ENCODE measurements at places on chromosomes 2 and 18. TPM values are rescaled to one million over a fixed set of nuclear protein-coding genes. Genes with fewer than 3 reads are reported as not detected.

Gene DSG1
- not detected for total RNA-seq

Gene ARHGAP15
- total RNA-seq, result 101 TPM

Gene CFAP65
- total RNA-seq, result not detected

Gene CCDC141
- 8.8 TPM for total RNA-seq

Gene KCNG3
- total RNA-seq, result not detected

Gene SERPINB13
- not detected for total RNA-seq

Gene CPO
- total RNA-seq, result not detected

GRCh38 chr18:59959606-59960005, 59.8 kb downstream of the PMAIP1 start:
- peaks cover 35% of the 10 kb centered on the region for H3K4me1 ChIP-seq
- H3K27ac ChIP-seq, result no peak overlapping the region
- peaks cover 11% of the 10 kb centered on the region for H3K27me3 ChIP-seq
- H3K36me3 ChIP-seq, result peaks cover 2% of the 10 kb centered on the region
- no peak for DNase-seq

DNA sequence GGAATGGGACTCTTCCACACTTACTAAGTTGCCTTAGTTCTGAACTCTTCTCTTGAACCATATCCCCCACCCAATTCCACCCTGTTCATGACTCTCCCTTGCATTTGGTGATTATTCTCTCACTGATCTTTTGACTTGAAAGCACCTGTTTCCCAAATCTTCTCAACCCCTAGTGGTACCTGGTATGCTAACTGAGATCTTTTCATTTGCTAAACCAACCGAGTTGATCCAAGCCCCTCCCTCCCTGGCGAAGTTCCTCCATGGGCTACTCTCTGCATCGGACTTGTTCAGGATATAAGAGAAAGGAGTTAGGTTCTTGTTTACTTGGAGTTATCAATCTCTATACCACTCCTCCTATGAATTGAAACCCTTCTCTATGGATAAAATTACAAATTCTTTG, 593.5 kb downstream of the BCL11A start:
- no peaks in the 10 kb centered on the region for H3K27me3 ChIP-seq
- no peaks in the 10 kb centered on the region for H3K4me1 ChIP-seq
- no peaks in the 10 kb centered on the region for H3K36me3 ChIP-seq
- H3K27ac ChIP-seq, result no peak overlapping the region
- H3K4me3 ChIP-seq, result no peak overlapping the region

- no peak overlapping the region for H3K27ac ChIP-seq
- DNase-seq, result no peak
- H3K4me1 ChIP-seq, result no peaks in the 10 kb centered on the region
- H3K4me3 ChIP-seq, result no peak overlapping the region
- H3K36me3 ChIP-seq, result no peaks in the 10 kb centered on the region
These were observed 10.7 kb upstream of the MRO start for GRCh38 chr18:50830544-50830943.

DNA sequence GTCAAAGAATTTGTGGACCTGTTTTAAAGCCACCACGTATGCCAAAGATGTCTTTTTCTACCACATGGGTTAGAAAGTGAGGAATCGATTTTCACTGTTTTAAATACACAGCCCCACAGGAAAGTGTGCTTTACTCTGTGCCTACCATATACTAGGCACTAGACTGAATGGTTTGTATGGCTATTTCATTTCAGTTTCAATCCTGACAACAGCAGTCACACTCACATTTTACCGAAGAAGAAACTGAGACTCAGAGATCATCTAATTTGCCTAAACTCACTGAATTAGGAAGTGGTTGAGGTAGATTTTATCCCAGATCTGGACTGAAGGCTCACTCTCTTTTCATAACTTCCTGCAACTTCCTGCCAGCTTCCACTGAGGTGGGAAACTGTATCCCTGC, 176.4 kb downstream of the ALK start:
- no peaks in the 10 kb centered on the region for H3K36me3 ChIP-seq
- H3K4me1 ChIP-seq, result no peaks in the 10 kb centered on the region
- H3K4me3 ChIP-seq, result no peak overlapping the region

GRCh38 chr18:79625195-79625923, 54.2 kb upstream of the CTDP1 start:
- no peak overlapping the region for H3K4me3 ChIP-seq
- peaks cover 4% of the 10 kb centered on the region for H3K4me1 ChIP-seq
- no peak for DNase-seq
- no peaks in the 10 kb centered on the region for H3K36me3 ChIP-seq
- H3K27ac ChIP-seq, result no peak overlapping the region
- H3K27me3 ChIP-seq, result peaks cover 16% of the 10 kb centered on the region

DNA sequence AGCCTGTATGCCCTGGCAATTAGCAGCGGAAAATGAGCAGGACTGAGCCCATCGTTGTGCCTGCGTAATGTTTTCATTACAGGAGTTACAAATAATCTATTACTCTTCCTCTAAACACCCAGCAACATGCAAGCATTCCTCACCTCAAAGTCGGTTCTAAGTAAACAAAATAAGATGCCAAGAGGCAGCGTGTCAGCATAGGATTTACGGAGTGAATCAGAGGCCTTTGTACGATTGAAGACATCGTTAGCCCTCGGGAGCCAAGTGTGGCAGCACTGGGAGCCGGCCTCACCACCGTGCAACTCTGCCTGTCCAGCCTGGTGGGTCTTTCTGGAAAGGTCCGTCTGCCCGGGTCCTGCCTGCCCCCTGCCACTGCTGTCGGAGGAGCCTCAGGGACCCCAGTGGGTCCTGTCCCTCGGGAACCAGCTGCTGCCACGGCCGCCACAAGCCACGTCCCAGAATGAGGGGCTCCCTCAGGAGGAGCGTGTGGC, 80.1 kb upstream of the CTDP1 start:
- no peak overlapping the region for H3K4me3 ChIP-seq
- peaks cover 5% of the 10 kb centered on the region for H3K27me3 ChIP-seq
- H3K36me3 ChIP-seq, result no peaks in the 10 kb centered on the region

DNA sequence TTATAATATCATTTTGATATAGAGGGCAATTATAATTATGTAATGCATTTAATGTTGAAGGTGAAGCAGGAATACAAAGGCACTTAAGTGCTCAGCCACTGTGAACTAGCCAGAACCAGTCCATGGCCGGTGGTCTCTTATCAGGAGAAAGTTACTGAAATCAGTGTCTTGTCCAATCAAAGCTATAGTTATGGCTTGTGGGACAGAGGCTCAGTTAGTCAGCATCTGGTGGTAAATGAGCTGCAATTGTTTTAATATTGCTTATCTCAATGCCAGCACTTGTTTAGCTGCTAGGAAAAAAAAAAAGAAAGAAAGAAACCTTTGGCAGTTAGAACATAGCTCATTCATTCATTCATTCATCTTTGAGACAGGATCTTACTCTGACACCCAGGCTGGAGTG, 3.8 kb upstream of the ALS2 start:
- DNase-seq, result no peak
- H3K4me1 ChIP-seq, result peaks cover 16% of the 10 kb centered on the region
- H3K4me3 ChIP-seq, result no peak overlapping the region
- H3K36me3 ChIP-seq, result no peaks in the 10 kb centered on the region
- H3K27me3 ChIP-seq, result peaks cover 10% of the 10 kb centered on the region

DNA sequence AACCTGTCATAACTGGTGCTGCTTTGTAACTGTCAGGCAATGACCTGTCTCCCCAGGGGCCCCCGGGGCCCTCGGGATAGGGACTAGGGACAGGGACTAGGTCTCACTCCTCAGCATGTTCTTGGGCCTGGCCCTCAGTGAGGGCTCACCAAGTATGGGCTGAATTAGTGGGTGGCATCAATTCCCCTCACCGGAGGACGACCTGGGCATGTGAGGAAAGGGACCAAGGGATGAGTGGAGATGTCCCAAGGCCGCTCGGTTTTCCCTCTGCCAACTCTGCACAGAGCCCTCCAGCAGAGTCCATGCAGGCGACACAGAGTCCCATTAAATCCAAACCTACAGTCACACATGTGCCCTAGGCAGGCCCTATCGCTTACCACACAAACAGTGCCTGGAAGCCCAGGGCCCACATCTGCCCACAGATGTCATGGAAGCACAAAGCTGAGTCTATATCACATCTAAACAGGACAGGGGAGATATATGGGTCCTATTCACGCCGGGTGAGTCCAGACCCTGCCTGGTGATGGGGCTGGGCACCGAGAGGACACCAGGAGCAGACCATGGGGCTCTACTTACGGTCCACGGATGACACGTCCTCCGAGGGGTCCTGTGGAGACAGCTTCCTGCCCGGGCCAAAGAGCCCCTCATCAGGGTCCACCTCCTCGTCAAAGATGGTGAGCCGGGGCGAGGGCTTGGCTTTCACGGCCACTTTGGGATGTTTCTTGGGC, 26.6 kb downstream of the HS1BP3 start:
- no peak overlapping the region for H3K27ac ChIP-seq
- no peaks in the 10 kb centered on the region for H3K36me3 ChIP-seq
- no peak for DNase-seq
- H3K4me1 ChIP-seq, result no peaks in the 10 kb centered on the region
- H3K27me3 ChIP-seq, result no peaks in the 10 kb centered on the region

GRCh38 chr2:200274116-200275075, 32.1 kb upstream of the SPATS2L start:
- no peak overlapping the region for H3K27ac ChIP-seq
- H3K4me3 ChIP-seq, result no peak overlapping the region
- DNase-seq, result no peak
- no peaks in the 10 kb centered on the region for H3K36me3 ChIP-seq
- peaks cover 21% of the 10 kb centered on the region for H3K27me3 ChIP-seq

- peaks cover 18% of the 10 kb centered on the region for H3K27me3 ChIP-seq
- no peaks in the 10 kb centered on the region for H3K4me1 ChIP-seq
- DNase-seq, result no peak
- no peaks in the 10 kb centered on the region for H3K36me3 ChIP-seq
- no peak overlapping the region for H3K27ac ChIP-seq
These were observed 31.7 kb downstream of the ONECUT2 start for GRCh38 chr18:57466745-57467409.

- no peak overlapping the region for H3K4me3 ChIP-seq
- H3K36me3 ChIP-seq, result no peaks in the 10 kb centered on the region
- H3K27ac ChIP-seq, result no peak overlapping the region
- peaks cover 33% of the 10 kb centered on the region for H3K27me3 ChIP-seq
These were observed 145.7 kb upstream of the HDAC4 start for GRCh38 chr2:239546541-239546940.
